ENCODE measurements at places on chromosomes 4 and X.

GRCh38 chr4:40874331-40874730, 124.6 kb downstream of the NSUN7 start:
- DNase-seq = no peak

- no peak for DNase-seq
Observed at GRCh38 chrX:69366183-69366582, 137.9 kb upstream of the NALF2 start.

DNA sequence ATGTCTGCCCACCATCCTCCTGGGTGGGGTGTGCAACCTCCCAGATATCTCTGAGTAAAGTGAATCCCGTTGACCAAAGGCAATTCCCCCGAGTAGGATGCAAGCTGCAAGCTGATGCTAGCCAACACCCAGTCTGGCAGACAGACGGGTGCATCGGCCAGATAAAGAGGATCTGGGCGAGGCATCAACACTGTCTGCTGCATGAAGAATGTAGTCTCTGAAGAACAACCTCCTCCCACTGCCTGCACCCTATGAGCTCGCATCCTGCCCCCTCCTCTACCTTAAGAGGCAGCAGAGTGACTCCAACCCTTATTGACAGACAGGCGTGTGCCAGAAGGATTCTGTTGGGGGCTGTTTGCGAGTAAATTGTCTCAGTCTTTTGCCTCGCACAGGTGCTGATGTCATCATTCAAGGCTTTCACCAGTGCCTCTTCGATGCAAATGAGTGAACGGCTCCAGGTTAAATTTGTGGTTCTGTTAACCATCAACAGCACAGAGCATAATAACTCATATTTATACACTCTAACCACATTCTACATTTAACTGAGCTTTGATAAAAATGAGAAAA, 546.9 kb downstream of the BCOR start:
- no peak for DNase-seq

- no peak for DNase-seq
Observed at GRCh38 chrX:25537699-25538098, 521.9 kb upstream of the ARX start.

GRCh38 chr4:102868153-102868780, 525 bp upstream of the CISD2 start:
- DNase-seq = no peak

GRCh38 chr4:147963839-147964238, 232.0 kb downstream of the ARHGAP10 start:
- no peak for DNase-seq

- DNase-seq = no peak
Observed at GRCh38 chr4:118955515-118955914, 66.9 kb downstream of the SYNPO2 start.

DNA sequence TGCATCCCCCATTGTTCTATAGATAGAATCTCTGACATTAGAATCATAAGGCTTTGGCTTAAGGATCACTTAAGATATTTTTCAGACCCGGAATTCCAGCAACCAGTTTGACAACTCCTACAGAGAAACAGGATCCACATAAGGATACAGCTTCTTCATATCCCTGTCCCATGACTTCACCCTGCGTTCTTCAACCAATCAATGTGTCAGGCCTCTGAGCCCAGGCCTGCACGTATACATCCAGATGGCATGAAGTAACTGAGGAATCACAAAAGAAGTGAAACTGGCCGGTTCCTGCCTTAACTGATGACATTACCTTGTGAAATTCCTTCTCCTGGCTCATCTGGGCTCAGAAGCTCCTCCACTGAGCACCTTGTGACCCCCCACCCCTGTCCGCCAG, 85.1 kb downstream of the MFAP3L start:
- DNase-seq = no peak

- DNase-seq = no peak
Observed at GRCh38 chr4:38132107-38132673, 172.0 kb downstream of the PTTG2 start.

DNA sequence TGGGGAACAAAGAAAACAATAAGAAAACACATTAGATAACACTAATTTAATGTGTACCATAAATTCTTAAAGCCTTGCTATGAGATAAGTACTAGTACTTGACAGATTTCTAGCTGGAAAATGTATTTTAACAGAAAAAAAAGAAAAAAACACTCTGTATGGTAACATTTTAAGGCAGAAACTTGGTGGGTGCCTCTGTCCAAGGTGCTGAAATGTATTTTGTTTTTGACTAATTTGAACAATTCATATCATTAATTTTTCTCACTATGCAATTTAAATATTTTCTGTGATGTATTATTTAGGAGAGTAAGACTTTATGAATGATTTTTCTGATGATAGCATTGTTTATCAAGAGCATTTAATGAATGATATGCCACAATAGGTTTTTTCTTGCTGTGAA, 107.5 kb downstream of the GABRG1 start:
- DNase-seq = no peak

DNA sequence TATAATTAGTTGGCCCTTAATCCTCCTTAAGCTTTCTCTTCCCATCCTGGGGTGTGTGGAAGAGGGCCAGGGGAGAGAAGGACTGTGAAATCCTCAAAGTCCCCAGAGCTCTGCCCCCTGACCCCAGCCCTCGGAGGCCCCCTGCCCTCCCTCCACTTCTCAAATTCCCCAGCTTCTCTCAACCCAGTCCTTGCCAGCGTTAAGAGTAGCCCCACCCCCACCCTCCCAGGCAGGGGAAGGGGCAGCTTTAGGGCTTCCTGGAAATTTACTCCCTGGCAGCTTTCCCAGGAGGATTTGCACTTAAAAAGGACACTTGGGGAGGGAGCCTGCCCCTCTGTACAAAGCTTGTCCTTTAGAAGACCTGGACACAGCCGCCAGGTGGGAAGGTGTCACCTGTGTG, 11.8 kb upstream of the CD40LG start:
- no peak for DNase-seq

DNA sequence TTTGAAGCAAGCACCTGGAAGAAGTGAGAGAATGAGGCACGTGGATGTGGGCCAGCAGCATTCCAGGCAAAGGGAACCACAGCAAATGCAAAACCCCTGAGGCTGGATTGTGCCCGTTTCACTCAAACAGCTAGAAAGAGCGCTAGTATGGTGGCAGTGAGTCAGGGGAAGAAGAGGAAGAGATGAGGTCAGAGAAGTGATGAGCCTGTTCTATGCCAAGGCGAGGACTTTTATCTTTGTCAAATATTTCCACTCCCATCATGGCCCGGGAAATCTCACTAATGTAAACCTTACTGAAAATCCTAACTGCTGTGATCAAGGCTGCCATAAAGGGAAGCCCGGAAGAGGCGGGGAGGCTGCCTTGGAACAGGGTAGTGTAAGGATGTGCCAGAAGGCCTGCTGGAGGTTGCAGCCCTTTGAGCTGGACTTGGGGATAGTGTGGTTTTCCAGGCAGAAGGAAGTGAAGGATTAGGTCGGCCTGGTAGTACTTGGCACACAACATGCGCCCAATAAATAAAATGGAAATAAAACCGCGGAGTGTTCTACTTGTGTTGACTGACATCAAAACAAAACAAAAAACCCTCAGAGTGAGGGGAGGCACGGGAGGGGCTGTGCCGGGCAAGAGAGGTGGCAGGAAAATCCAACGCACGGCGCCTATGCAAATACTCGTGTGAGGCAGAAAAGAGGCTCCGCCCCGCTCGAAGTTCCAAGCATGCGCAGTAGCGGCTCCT, 1.2 kb upstream of the CDK16 start:
- no peak for DNase-seq

- no peak for DNase-seq
Observed at GRCh38 chr4:82360298-82361177, 13.3 kb downstream of the HNRNPD start.

- no peak for DNase-seq
Observed at GRCh38 chr4:83639849-83640493, 104.1 kb downstream of the GPAT3 start.

GRCh38 chrX:150303386-150304097, 59.6 kb upstream of the MAMLD1 start:
- no peak for DNase-seq

DNA sequence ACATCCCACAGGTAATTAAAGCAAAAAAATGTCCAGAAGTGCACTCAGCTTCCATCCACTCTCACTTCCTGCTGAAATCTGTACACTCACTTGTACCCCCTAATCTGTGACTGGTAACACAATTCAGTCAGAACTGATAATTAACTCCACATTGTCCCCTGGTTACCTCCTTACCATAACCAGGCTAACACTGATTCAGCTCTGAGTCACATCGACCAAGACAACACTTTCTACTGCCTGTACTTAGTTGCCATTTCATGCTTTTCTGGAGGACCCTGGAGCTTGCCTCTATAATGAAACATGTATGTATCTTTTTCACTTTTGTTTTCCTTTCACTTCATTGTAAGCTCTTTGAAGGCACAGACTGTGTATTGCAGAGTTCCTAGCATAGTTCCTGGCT, 130.9 kb upstream of the GABRG1 start:
- no peak for DNase-seq
